ENCODE measurements at places on chromosomes 4 and X.

DNA sequence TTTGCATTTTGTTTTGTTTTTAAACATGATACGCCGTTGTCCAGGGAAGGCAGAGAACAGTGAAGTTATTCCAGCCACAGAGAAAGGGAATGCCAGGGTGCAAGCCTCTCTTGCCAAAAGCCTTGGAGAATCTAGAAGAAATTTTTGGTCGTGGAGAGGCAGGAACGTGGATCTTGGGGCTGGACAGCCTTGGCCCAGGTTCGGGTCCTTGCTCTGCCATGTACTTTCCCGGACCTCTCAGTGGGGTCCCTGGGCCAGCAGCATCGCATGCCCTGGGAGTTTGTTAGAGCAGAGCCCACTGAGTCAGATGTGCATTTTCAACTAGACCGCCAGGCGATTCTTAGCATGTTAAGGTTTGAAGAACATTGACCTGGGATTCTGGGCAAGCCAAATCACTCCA, 18.6 kb downstream of the FAM9A start:
- no peak for DNase-seq

GRCh38 chrX:54494989-54495813, 833 bp downstream of the FGD1 start:
- DNase-seq: peak; percentile 39

DNA sequence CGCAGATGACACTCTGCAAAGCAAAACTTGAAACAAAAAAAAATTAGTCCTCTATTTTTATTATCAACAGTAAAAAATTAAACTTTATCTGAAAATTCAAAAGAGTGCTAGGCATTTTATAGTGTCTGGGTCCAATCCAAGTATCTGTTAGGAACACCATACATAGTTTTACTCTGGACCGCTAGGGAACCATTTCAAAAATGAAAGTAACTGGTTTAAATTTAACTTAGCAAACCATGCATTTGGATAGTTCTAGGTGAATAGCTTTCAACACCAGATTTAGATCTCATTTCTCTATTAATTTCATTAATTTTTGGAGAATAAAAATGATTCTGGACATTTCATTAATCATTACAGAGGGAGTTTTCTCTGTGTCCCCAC, 1.2 kb downstream of the KLKB1 start:
- no peak for DNase-seq

DNA sequence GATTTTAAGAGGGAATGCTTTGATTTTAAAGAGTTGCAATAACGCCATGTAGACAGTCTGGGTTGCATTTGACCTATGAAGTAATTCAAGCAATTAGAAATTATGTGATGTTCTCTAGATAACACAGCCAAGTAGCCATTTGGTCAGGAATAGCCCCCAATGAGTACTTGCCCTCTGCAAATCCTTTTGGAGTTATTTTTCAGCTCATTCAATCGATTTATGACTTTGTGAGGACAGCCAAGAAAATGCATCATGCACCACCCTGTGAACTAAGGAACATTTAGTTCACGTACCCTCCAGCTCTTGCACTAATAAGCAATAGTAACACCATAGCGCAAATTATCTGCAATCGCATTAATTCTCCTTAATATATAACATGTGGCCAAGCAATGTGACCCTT, 552.6 kb upstream of the INTU start:
- no peak for DNase-seq

GRCh38 chr4:42417550-42417949, 20.3 kb downstream of the SHISA3 start:
- DNase-seq: no peak

DNA sequence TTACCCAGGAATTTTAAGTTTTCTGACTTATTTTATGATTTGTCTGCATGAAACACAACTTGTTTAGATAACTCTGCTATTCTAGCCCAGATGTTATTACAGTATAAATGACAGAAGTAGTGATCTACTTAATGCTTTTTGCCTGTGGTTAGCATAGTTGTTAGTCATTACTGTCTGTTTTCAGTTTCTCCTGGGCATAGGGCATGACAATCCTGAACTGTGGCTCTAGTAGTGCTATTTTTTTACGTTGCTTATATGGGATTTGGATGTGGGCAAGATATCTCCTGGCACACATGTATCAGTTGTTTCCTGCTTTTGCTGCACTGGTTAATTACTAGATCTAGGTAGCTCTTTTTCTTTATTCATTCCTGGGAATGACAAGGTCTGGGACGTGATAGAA, 1005.8 kb downstream of the PCDH18 start:
- DNase-seq: no peak

DNA sequence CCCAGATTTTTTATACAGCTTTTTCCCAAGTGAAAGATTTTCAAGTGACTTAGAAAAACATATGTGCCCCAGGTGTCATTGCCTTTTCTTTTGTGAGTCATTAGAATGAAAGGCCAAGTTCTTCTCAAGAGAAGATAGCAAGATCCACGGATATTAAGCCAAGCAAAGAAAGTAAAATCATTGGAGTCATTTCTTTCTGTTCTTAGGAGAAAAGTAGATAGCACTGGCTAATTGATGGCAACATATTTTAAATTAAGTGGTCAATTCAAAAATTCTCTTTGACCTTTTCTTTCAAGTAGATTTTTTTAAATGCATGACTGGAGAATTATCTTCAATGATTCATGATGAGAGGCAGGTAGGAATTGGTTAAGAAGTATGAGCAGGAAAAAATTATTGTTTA, 94.4 kb downstream of the HHIP start:
- DNase-seq: no peak

DNA sequence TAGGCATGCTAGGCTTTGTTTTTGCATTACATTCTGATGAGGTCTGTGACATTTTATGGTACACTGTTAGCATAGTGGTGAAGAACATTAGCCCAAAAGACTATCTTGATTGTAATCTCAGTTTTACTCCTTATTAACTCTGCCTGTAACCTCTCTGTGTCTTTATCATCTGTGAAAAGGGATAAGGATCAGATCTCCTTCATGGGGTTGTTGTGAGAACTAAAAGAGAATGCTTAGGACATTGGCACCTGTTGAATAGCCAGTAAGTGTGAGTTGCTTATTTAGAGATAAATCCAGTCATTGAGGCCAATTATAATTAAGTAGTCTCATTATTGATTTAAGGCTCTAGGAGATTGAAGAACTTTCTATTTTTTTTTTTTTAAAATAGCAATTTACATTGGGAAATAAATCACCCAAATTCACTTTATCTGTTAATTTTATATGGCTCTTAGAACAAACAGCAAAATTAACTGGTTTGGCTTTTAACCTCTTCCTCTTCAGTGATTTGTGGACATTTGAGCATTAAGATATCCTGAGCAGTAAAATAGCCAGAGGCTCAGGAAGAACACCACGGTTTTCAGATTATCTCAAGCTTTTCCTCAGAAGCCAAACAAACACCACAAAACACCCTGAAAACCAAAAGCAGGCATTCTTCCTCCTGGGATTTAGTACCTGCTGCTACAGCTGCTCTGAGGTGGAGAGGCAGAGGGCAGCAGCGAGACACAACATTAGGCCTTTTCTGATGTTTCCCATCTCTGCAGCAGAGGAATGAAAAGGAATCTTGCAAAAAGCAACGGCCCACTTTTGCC, 192.9 kb downstream of the ARHGAP10 start:
- peak; percentile 48 for DNase-seq

DNA sequence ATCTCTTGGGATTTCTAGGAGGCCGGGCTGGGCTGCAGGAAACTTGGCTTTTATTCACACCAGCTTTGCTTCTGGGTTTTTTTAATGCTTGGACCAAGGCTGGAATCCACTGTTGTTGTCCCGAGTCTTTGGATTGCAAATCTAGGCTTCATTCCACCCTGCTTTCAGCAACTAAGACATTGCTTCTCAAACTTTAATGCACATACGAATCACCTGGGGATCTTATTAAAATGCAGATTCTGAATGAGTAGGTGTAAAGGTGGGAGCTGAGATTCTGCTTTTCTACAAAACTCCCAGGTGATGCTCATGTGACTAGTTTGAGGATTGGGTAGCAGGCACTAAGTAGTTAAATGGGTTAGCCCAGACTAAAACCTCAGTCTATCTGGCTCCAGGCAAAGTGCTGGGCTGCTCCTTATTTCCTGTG, 39.2 kb upstream of the GPC4 start:
- DNase-seq: no peak

DNA sequence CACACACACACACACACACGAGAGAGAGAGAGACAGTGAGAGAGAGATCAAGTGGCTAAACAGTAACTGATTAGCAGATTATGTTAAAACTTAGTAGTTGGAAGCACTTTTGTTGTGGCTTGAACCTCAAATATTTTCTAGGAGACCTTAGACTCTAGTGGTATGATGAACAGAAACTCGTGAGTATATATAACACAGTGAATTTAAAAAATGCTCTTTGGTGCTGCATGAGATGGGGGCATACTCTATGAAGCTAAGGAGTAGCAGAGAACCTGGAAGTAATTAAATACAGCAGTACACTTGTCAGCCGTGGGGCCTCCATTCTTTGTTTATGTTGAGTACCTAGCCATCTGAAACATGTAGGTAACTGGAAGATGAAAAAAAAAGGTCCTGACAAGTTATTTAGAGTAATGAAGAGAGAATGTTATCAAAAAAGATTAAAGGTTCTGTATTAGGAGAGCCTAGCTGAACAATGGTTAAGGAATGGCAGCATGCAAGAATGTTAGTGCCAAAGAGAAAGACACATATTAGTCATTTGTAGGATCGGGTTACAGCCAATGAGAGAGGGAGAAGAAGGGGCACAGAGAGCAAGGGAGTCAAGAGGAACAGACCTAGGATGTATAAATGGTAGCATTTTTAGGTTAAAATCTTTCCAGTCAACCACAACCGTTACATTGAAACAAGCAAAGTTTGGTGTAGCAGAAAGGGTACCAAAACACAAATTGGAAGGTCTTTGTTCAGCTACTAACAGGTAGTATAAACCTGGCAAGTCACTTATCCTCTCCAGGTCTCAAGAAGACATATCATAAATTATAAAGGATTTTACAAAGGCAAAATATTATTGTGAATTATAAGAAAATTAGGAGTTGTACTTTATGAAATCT, 316.7 kb upstream of the DIPK2B start:
- no peak for DNase-seq

DNA sequence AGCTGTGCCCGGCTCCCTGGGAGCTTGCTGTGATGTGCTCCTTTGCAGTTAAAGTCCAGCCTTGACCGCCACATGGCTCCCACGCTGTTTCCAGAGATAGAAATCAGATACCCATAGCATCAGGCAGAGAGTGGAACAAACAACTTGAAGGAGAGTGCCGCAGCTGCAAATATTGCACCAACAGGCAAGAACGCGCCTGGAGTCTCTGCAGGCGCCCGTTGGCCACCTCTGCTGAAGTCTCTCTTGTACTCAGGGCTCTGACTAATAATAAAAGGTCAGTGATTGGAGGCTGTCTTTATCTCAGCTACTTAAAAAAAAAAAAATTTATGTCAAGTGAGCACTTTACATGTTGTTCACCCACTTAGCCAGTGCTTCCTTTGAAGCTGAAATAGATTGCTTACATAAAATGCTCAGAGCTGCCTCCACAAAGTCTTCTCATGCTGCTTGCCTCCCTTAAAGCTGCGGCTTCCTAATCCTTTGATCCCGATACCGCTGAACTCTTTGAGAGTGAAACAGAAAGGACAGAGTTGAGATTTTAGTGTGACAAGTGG, 30.9 kb upstream of the TENM3 start:
- no peak for DNase-seq

GRCh38 chr4:54513204-54513603, 144.6 kb upstream of the KIT start:
- DNase-seq: no peak

GRCh38 chr4:109973529-109973905, 60.8 kb downstream of the EGF start:
- DNase-seq: no peak

DNA sequence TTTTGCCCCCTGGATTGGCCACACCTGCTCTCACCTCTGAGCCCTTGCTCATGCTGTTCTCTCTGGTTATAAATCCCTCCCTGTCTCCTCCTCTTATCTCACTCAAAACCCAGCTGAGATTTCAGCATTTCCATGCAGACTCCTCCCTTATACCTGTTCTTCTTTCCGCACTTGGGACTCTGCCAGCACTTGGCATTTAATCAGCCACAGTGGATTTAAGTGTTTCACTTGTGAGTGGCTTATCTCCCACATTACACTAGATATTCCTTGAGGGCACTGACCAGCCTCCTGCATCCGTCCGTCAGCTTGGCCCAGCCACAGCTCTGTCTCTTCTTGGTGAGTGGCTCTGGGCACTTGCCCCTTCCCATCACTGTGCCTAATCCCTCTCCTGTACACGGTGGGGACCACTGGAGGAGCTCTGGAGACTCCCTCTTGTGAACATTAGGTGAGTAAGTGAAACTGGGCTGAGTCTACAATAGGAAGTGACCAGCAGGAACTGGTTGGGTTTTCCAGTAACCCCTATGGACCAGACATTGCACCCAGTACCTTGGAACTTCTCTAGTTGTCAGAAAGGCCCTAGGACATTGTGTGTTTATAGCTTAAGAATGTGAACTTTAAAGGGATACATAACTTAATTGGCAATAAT, 19.9 kb downstream of the FGFBP1 start:
- DNase-seq: no peak

- DNase-seq: peak; percentile 57
These were observed 127.2 kb downstream of the FNIP2 start for GRCh38 chr4:158895797-158896576.

GRCh38 chrX:17967888-17968287, 106.8 kb upstream of the RAI2 start:
- DNase-seq: no peak

- DNase-seq: peak; percentile 13
These were observed 29.1 kb downstream of the RIPPLY1 start for GRCh38 chrX:106874075-106874474.

- no peak for DNase-seq
These were observed 419.6 kb downstream of the BCOR start for GRCh38 chrX:39677978-39678791.

DNA sequence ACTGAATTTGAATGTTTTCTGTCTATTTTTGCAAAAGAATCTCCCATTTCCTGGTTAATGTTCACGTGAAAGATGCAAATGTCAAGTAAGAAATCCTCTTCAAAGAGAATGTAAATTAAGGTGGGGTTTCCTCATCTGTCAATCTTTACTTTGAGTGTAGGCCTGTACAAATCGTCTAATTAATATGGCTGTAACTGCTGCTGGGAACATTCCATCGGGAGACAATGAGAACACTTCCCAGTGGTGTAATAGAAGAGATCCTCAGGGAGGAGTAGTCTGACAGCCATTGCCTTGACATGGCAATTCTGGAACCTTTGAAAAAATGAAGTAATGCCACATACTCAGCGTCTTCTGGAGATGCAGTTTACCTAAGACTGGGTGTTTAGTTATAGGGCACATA, 3.7 kb downstream of the EREG start:
- DNase-seq: no peak

GRCh38 chr4:15451181-15451865, 18.4 kb upstream of the CC2D2A start:
- no peak for DNase-seq

GRCh38 chr4:122403861-122404260, 25.1 kb downstream of the ADAD1 start:
- no peak for DNase-seq

DNA sequence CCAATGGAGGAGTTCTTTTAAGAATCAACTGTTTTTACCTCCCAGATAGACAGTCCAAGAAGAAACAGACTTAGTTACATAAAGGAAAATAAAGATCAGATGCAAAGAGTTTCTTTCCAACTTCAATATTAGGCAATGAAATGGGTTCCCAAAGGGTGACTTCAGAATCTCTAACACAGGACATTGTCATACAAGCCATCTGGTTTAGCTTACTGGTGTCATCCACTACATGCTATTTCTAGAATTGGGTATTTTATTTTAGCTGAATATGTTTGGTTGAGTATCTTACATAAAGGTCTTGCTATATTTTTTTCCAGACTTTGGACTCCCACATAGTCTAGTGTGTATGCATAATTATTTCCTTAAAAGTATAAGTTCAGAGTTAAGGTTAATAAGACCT, 162.1 kb upstream of the SLC7A11 start:
- no peak for DNase-seq

GRCh38 chr4:159148441-159148840, 45.6 kb downstream of the RAPGEF2 start:
- DNase-seq: no peak
